Stimulated activated CD8-positive, alpha-beta memory T cell treated with anti-CD3 and anti-CD28 coated beads, Interleukin-4, amount 100 ng/mL, for 1 hour (primary cell): ENCODE measurements at places on chromosomes 11 and 22.

GRCh38 chr11:205221-206001 lies 1.8 kb downstream of the BET1L start:
- no peak for DNase-seq

- no peak for DNase-seq
These were observed 19.5 kb upstream of the TPH1 start for GRCh38 chr11:18065572-18065971.

DNA sequence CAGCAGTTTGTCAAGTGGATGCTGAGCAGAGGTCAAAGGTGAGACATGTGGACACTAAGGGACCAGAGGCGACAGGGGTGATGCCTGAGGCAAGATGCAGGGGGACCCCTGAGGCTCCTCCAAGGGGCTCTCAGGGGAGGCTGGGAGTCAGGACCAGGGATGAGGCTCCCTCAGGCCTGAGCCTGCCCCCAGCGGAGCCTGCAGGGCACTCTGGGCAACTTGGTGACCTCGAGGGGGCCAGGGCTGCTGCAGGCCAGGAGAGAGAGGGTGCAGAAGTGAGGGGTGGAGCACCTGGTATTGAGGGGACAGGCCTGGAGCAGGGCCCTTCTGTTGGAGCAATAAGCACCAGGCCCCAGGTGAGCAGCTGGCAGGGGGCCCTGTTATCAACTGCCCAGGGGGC lies 6.1 kb downstream of the EHBP1L1 start:
- DNase-seq, result no peak

GRCh38 chr11:46055371-46055770 lies 65.9 kb downstream of the PHF21A start:
- no peak for DNase-seq

- no peak for DNase-seq
These were observed 78.4 kb downstream of the CDKN1C start for GRCh38 chr11:2807025-2807681.

GRCh38 chr22:50523806-50524675 lies 1.4 kb downstream of the SCO2 start:
- no peak for DNase-seq

DNA sequence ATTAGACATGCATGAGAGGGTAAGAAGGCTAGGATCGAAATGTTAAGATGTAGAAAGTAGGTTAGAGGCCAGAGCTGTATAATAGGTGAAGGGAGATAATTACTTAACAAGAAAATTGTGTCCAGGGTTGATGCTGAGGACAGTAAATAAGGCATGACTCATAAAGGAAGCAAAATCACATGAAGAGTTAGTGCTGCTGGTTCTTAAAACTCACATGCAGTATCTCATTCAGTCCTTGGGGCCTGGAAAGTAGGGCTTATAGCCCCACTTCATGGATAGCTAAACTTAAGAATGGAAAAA lies 130.2 kb downstream of the NCAM1 start:
- no peak for DNase-seq

GRCh38 chr11:46641639-46642038 lies 24.3 kb downstream of the ATG13 start:
- DNase-seq, result no peak

DNA sequence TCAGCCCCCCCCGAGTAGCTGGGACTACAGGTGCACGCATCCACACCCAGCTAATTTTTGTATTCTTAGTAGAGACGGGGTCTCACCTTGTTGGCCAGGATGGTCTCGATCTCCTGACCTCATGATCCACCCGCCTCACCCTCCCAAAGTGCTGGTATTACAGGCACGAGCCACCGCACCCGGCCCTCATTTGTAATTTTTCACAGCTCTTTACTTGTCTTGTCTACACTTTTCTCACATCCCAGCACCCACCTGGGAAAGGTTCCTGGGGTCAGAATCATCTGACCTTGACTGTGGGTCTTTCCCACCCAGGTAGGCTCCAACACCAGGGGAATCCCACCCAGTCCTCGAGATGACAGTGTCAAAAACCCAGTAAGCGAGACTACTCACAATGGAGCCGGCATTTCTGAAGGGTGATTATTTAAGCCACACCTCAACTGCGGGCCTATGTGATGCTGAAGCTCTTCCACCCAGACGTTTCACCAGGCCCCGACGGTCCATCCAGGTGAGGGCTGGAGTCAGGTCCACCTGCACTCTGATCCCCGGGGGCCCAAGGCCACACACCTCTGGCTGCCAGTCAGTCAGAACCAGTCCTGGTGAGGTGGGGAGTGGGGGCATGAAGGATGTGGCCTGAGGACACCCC lies 23.4 kb downstream of the CELSR1 start:
- no peak for DNase-seq

DNA sequence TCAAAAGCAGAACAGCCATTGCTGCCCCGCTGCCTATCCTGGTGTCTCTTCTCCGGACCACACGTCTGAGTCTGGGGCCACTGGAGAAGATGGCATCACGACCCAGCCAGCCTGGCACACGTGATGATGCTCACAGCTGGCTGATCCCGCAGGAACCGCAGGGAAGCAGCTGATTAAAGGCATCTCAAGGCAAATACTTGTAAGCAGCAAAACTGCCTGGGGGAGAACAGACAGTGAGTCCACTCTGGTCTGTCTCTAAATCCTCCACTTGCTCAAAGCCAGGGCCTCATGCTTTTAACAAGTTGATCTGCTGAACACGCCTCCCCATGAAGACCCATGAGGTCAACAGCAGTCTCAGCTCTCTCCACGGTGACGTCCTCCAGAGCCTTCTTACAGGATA lies 108.6 kb downstream of the BRD1 start:
- DNase-seq, result no peak

- no peak for DNase-seq
These were observed 804 bp downstream of the CCDC134 start for GRCh38 chr22:41801147-41801819.

- no peak for DNase-seq
These were observed 16.3 kb downstream of the LGR4 start for GRCh38 chr11:27456140-27456794.

- DNase-seq, result no peak
These were observed 1411.1 kb downstream of the BRD1 start for GRCh38 chr22:48416396-48417224.

DNA sequence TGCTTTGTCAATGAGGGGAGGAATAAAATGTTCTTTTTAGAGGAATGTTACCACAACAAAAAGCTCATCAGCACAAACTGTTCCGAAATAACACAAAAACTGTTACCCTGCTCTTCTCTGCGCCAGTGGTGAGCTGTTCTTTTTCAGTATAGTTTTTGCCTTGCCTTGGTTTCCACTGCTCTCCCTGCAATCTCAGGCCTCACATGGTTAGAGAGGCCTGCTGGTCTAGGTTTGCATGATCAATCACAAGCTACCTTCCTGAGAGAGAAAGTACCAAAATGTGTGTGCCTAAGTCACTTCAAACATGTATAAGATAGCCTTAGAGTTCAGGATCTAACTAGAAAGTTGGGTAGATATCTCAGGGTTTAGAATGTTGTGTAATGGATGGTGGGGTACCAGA lies 114.6 kb downstream of the STIM1 start:
- DNase-seq, result no peak

GRCh38 chr22:17444204-17444504 lies 74.9 kb downstream of the CECR2 start:
- no peak for DNase-seq

DNA sequence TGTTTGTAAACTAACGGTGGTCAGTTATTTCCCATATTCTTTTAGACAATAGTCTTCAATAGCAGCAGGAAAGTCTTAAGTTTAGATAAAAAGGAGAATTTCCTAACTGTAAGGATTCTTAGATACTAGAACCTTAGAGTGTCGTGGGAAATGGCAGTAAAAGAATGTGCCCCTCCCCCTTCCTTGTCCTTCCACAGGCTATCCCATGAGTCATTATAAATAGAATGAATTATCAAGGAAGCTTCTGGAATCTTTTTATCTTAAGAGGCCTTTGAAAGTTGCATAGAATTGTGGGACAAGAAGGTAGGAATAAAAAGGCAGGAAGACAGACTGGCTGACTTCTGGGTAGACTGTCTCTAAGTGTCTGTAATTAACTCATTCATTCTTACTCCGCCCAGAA lies 165.2 kb upstream of the TBCEL start:
- DNase-seq, result no peak

DNA sequence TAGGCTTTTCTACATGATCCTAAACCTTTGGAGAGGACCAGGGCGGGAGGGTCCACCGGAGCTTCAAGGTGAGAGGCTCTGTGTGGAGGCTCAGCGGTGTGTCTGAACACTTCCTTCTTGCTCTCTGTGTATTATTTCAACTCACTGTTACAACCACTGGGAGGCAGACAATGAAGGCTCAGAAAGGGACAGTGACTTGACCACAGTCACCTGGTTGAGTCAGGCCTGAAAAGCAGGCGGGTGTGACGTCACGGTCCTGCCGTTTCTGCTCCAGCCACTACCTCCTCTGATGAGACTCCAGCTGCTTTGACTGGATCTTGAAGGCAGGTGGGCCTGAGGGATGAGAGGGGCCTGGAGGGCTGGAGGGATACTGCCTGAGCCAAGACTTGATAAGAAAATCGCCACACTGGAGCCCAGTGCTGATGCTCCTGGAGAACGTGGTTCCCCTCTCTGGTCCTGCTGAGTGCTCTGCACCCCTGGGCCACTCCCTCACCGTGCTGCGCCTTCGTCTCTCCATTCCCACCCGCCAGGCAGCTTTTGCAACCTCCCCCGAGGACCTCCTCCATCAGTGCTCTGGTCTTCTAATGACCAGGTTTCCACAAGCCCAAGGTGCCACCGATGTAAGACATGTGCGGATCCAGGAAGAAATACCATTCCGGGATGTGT lies 27.9 kb downstream of the KCNC1 start:
- DNase-seq, result no peak

DNA sequence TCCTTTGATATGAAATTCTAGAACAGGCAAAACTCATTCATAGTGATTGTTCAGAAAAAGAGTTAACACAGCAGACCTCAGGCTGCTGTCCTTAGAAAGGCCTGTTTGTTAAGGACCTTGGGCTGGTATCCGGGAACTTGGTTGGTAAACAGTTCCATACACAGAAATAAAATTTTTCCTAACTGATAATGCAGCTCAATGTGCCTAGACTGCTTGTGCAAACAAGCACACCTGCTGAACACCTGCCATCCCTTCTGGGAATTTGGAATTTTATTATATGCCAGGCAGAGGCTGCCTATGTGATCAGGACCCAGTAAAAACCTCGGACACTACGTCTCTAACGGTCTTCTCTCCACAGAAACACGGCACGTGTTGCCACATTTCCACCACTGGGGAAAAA lies 11.5 kb downstream of the THAP12 start:
- DNase-seq, result no peak

- no peak for DNase-seq
These were observed 33.6 kb upstream of the GNB1L start for GRCh38 chr22:19888131-19888746.

- DNase-seq, result no peak
These were observed 360.6 kb downstream of the BRD1 start for GRCh38 chr22:49466878-49467595.

DNA sequence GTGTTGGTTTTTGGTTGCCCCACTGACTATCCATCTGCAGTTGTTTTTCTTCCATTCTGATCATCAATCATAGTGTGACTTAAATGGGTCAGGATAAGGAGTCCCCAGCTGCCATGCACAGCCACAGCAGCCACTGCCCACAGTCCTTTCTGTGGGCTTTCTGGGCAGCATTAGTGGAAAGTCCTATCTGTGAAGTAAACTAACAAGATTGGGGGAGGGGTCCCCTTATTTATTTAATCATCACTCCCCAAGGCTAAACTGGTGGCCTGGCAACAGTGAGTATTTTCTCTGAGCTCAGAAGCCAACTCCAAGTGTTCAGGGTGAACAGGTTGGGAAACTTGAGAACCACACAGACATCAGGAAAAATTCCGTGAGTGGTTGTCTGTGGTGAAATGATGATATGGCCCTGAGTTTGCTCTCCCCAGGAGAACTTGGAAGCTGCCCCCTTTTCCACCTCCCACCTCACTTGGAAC lies 145.0 kb downstream of the CCDC34 start:
- DNase-seq, result no peak

DNA sequence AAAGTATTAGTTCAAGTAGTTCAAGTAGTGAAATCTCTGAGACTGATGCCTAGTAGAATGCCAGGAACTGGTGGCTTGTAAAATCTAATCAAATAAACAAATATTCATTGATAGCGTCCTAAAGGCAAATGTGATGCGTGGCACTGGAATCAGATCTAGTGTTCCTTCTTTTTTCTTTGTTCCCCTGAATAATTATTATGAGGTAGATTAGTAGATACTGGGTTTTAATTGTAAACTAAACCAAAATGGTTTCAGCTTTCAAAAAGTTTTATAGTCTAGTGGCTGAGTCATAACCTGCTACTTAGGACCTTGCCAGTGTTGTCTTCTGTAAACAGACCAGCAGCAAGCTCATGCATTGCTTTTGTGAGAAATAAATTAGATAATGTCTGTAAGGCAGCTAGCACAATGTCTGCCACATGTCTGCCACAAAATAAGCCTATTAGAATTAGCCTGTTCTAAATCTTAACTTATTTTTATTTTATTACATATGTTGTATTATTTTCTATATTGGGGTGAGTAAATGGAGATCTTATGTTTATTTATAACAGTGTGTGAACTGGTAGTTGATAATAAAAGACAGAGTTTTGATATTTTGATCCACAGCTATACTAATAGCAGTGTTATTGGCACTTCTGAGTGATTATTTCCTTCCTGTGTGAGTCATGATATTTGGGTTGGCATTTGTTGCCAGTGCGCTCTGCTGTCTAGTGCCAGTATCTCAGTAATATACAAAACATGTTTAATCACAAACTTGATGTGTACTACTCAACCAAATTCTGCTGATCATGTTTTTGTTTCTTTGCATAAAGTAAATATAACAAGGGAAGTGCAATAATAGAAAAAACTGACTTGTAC lies 135.7 kb downstream of the TMEM135 start:
- DNase-seq, result no peak

DNA sequence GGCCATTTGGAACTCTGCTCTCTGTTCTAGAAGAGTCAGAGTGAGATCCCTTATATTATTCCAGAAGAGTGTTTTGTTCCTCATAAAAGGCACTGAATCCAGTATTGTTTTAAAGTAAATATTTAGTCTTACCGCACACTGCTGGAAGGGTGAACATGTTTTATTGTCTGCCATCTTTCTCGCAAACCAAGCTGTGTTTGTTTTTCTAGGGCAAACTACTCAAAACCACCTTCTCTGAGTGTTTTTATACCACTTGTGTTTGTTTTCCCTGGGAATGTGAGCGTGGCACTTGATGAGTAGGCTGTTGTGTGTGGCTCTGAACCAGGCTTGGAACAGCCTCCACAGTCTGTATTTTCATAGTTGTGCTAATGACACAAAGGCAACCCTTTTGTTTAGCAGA lies 89.8 kb downstream of the DBX1 start:
- no peak for DNase-seq

- no peak for DNase-seq
These were observed 585.4 kb downstream of the SOX6 start for GRCh38 chr11:15770798-15771414.

GRCh38 chr11:46336563-46337180 lies 10.6 kb upstream of the DGKZ start:
- no peak for DNase-seq

DNA sequence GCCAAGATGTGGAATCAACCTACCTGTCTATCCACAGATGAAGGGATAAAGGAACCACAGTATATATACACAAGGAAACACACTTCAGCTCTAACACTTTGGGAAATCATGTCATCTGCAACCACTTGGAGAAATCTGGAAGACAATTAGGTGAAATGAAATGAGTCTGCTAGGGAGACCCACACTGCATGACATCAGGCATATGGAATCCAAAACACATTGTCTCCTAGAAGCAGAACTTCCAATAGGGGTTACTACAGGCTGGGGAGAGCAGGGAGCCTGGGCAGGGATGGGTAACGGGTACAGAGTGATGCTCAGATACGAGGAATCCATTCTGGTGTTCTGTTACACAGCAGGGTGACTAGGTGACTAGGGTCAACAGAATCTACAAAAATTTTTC lies 18.3 kb downstream of the RGL4 start:
- no peak for DNase-seq
